ENCODE measurements at places on chromosomes 4 and X. TPM values are rescaled to one million over a fixed set of nuclear protein-coding genes. Genes with fewer than 3 reads are reported as not detected.

DNA sequence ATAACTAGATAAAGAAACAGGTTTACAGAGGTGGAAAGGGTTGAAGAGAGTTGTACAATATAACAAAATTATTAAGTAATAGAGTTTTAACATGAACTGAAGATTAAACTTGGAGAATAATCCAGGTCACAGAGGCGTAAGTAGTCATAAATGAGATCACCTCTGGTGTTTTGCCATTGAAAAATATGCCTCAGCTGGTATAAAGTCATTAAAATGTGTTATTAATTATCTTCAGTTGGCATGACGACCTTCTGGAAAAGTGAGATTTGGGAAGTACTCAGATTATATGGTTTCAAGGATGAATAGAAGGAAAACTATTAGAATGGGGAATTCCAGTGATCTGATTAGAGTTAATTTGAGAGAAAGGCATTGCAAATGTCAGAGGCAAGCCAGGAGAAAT is 237.5 kb upstream of the ANXA10 start:
- DNase-seq, result no peak

GRCh38 chr4:7680106-7680505 is 245.4 kb upstream of the PSAPL1 start:
- DNase-seq, result no peak

GRCh38 chr4:5322321-5322720 is 271.0 kb downstream of the STK32B start:
- no peak for DNase-seq

DNA sequence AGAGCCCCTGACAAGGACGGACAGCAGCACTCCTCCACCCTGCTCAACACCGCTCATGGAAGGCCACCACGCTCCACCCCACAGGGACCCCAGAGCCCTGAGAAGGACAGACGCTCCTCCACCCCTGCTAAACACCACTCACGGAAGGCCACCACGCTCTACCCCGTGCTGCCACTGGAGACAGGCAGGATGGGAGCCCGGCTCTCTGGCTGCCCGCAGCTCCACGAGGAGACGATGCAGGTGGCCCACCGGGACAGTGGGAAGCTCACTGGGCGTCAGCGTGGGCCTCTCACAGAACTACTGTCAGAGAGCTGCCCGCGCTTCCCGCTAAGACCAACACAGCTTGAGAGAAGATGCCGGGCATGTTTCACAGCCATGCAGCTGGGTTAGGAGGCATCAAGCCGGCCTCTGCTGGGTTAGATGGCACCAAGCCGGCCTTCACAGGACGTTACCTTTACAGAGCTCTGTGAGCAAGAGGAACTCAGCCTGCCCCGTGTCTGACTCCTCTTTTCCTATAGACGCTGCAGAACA is 20.8 kb downstream of the GAK start:
- no peak for DNase-seq

DNA sequence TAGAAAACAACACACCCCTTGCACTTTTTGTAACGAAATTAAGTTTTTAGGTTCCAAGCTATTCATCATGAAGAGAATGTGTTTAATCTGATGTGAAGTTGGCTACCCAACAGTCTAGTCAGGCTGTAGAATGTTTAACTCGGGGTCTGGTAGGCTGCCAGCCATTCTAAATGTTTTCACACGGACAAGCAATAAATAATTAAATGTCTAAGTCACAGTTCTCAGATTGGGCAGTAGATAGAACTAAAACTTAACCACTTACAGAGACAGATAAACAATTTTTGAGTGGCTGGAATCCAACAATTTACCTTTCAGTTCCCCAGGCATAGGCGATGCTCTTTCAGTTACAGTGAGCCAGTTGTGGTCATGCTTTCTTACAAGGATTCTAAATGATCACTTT is 66.5 kb downstream of the CHIC2 start:
- no peak for DNase-seq

DNA sequence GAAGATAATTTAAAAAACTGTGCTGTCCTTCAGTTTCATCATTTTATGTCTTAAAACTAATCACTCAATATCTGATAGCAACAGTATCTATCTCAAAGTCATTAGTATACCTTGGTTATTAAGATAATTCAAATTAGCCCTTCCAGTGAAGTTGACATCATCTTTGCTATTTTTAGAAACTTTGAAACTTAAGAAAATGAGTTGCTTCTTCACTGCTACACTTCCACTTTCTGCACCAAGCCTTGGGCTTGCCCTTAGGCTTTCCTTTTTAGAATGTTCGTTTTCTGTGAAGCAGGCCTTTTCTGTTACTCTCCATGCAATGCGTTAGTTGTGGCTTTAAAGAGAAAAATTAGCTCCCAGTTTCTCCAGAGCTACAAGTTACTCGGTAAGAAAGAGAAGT is 4.4 kb upstream of the VAMP7 start:
- no peak for DNase-seq

GRCh38 chrX:43121637-43122036 is 343.7 kb upstream of the PPP1R2C start:
- no peak for DNase-seq

GRCh38 chr4:166625018-166625637 is 609.2 kb downstream of the SPOCK3 start:
- no peak for DNase-seq

CT45A3 gene
- not detected for total RNA-seq

UGT2B10 gene
- total RNA-seq, result not detected

DNA sequence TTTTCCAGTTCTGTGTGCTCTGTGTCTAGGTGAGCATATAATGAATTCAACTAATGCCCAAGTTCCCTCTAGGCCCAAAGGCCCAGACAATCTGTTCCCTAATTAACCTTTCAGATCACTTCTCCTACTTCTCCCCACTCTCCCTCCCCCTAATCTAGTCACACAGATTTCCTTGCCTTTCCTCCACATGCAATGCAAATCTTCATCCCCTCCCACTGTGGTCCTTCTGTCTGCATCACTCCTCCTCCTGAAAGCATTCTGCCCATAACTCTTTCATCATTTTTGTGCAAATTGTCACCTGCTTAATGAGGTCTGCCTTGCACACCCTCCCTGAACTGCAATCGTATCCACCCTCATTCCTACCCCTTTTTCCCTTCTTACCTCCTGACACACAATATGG is 346.6 kb downstream of the FBXO8 start:
- DNase-seq, result no peak

MND1 gene
- 0.70 TPM for total RNA-seq

- DNase-seq, result no peak
Observed at GRCh38 chrX:30957753-30958152, 68.7 kb upstream of the TAB3 start.

DNA sequence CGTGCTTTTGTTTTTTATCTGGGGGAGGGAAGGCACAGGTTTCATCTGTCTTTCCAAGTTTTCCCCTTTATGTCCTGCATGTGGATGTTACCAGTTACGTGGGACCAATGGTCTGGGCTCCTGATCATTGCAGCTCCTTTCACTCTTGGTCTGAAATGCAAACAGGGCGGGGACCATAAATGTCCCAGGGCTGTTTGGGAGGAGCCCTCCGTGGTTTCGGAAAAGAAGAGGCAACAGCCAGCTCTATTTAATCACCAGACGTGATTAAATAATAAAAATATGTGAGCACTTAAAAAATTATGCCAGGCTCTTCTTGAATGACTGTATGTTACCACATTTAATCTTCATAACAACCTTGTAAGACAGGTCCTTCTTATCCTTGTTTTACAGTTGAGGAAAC is 30.8 kb upstream of the C1GALT1C1 start:
- DNase-seq, result no peak

FAM90A26 gene
- not detected for total RNA-seq

- no peak for DNase-seq
Observed at GRCh38 chrX:71100581-71101505, 5.2 kb downstream of the FOXO4 start.

DNA sequence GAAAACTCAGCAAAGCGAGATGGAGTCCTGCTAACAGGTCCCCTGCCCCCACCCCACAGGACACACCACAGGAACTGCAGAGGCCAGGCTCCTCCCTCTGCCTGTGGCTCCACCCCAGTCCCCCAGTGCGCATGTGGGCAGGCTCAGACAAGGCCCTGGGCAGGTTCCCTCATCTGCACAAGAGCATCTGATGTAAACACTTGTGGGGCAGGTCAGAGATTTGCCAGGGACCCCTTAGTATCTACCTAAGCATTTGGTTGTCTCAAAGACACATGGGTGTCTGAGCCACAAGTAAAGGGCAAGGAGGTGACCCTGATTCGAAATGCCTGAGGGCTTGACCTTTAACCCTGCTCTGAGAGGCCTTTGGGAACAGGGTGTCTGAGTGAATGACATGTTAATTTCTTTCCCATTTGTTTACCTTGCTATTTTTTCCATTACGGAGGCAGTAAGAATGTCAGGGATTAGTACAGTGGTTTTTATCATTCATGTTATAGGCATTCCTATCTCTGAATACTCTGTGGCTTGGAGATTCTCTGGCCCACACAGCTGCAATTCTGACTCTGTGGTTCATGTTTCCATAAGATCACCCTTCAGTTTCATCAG is 85.3 kb downstream of the ZNF518B start:
- DNase-seq, result no peak

DNA sequence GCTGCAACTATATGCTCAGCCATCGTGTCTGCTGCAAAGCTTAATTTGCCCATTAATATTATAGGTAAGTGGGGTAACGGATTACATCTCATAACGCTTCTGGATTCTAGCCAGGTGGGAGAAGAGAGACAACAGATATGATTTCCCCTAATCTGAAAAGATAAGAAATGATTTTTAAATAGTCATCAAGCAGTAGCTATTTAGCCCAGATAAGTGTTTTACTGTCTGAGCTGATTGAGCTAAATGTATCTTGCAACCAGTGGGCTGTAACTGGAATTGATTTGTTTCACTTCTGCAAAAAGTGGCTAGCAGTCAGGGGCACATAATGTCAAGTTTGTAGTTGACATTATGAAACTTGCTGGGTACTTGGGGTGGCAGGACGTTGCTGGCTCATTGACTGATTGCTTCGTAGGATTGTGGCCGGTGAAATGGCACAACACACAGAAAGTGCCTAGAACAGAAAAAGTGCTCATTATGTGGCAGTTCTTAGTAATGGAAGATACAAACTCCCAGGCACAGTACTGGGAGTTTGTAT is 18.5 kb downstream of the LAP3 start:
- no peak for DNase-seq

DNA sequence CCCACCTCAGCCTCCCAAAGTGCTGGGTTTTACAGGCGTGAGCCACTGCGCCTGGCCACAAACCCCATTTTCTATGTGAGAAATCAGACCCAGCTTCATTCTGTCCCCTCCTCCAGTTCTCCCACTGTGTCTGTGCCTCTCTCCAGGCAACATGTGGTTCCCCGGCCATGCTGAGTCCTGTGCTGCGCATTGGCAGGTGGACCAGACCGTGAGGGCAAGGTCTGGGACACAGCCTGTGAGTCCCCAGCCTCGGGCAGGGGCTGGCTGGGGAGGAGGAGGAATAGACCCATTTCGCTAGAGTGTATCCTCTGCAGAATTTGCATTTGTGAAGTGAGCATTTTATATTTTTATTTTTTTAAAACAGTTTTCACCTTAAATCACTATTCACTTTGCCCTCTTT is 21.5 kb upstream of the CLDN24 start:
- no peak for DNase-seq

DNA sequence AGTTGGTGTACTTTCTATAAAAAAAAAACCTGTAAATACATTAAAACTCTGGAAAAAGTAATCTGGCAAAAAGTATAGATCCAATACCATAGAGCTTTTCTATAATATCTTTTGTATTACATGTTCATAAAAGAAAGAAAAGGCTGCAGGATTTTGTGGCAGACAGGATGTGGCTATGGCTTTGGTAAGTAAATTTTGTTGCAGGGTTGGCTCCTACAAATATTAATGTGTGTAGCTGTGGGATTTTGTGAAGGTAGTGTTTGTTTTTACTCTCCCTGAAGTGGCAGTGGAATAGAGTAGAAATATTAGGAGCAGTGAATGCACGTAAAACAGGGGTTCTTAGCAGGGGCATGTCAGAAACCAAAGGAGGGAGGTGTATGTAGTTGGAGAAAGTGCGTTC is 84.8 kb downstream of the TSPAN7 start:
- no peak for DNase-seq

DNA sequence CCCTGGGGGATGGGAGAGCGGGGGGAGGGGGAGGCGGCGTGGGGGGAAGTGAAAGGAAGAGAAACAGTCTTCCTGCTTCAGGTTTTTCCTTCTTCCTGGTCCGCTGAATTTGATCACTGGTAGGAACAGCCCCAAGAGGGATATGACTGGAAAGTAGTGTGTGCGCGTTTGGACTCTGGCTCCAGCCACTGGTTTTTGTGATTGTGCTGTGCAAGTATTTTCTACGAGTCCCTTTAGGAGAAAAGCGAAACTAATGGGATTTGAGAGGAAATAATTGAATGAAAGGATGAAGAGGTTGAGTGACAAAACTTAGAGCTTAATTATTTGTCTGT is 836 bp downstream of the PRRG1 start:
- no peak for DNase-seq

XK gene
- total RNA-seq, result 0.18 TPM

IGBP1 gene
- 60.1 TPM for total RNA-seq

- DNase-seq, result no peak
Observed at GRCh38 chr4:675036-675882, 917 bp downstream of the MYL5 start.

- DNase-seq, result no peak
Observed at GRCh38 chrX:106899841-106900240, 3.3 kb downstream of the RIPPLY1 start.

GK2 gene
- not detected for total RNA-seq

KLB gene
- total RNA-seq, result not detected

GRCh38 chr4:47482326-47482725 is 2.7 kb upstream of the ATP10D start:
- DNase-seq, result no peak

GRCh38 chrX:150269605-150270254 is 93.4 kb upstream of the MAMLD1 start:
- DNase-seq, result no peak

MAGED4 gene
- total RNA-seq, result 7.1 TPM

DNA sequence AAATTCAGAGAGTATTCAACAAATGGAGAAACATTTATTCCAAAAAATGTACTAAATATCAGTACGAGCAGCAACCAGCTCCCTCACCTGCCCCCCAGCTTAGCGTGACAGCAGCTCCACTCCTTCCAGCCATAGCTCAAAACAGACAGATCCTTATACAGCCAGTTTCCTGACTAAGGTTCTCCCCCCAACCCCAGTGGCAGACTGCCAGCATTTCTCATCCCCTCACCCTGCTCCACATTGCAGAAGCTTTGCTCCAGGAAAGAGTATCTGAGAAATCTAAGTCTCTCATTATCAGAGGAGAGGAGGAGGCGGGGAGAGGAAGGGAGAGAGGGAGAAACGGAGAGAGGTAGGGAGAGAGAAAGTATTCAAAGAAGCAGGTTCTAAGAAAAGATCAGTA is 53.3 kb upstream of the PASD1 start:
- DNase-seq, result no peak

HSFX2 gene
- not detected for total RNA-seq

DNA sequence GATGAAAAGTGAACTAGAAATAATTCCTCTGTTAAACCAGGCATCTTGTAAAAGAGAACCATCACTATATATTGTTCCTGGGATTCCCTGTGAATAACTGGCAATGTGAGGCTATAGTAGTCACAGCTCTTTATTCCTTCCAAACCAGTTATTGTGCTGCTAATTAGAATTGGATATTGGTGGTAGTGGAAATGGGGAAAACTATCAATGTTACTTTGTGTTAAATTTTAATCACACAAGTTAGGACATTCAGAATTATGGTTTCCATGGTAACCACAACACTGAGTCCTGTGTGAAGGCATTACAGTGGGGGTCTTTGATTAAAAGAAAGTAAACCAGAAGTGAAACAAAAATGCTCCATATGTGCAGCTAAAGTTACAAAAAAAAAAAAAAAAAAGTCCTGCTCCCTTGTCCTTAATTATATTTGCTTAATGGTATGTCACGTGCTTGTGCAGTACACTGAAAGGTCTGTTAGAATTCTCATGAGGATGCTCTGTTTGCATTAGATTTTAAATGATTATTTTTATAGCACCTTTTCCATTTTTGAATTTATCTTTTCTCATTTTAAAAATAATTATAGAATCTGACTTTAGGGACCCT is 200.4 kb downstream of the ADGRL3 start:
- DNase-seq, result no peak

Data from T-cell (primary cell).